ENCODE measurements at places on chromosomes 16 and 17. TPM values are rescaled to one million over a fixed set of nuclear protein-coding genes. Genes with fewer than 3 reads are reported as not detected.

Gene ZSCAN10
- not detected for total RNA-seq

Gene MAPT
- total RNA-seq, result 0.17 TPM

Gene SLC12A3
- total RNA-seq, result 0.09 TPM

Gene SMIM36
- total RNA-seq, result not detected

Gene FZD2
- total RNA-seq, result 0.61 TPM

Gene PSMD3
- total RNA-seq, result 62.3 TPM

Gene NFAT5
- 15.6 TPM for total RNA-seq

Gene PLD6
- total RNA-seq, result 2.3 TPM

Gene TBC1D3I
- total RNA-seq, result 0.17 TPM

Gene STX8
- total RNA-seq, result 26.6 TPM

Gene LLGL2
- 23.2 TPM for total RNA-seq

Gene IRX3
- 0.59 TPM for total RNA-seq

Gene STAT5A
- 13.7 TPM for total RNA-seq

Gene TPSB2
- 0.09 TPM for total RNA-seq

Gene DUS2
- 10.7 TPM for total RNA-seq

Gene ABCA9
- 6.7 TPM for total RNA-seq

Gene CCDC144A
- total RNA-seq, result 4.9 TPM

Gene HOXB8
- total RNA-seq, result not detected

Gene SCN4A
- 0.70 TPM for total RNA-seq

Gene DOK4
- 15.3 TPM for total RNA-seq

Gene CAPNS2
- total RNA-seq, result 0.33 TPM

Gene EPX
- total RNA-seq, result not detected

Gene RHOT2
- 31.0 TPM for total RNA-seq

Gene CES5A
- total RNA-seq, result 0.67 TPM

Gene ADAM11
- total RNA-seq, result 0.08 TPM

Gene SKA2
- 29.6 TPM for total RNA-seq

Gene LAT
- 2.3 TPM for total RNA-seq

Gene SULT1A2
- total RNA-seq, result 19.2 TPM

Gene GDPD3
- 0.42 TPM for total RNA-seq

All from liver (tissue), 10 donors.